ENCODE measurements at places on chromosomes 12 and 14. TPM values are rescaled to one million over a fixed set of nuclear protein-coding genes. Genes with fewer than 3 reads are reported as not detected.

DNA sequence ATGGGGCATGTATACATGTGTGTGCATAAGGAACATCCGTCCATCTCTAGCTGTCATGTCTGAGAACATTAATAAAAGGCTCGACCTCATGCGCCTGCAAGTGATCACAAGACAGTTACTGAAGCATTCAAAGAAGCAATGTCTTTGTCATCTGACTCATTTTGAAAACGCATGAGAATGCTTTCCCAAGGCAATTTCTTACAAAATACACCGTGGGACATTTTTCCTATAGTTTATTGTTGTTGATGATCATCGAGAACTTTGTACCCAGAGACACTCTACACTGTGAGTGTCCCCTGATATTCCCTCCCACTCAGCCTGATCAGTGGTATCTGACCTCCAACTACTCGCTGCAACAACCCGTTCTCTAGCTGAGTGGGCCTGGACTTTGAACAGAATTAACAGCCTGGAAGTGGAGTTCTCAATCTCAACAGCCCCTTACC, 68.1 kb downstream of the ETV6 start:
- no peak for DNase-seq

- DNase-seq, result no peak
Measured at GRCh38 chr12:108670066-108670631, 36.5 kb upstream of the SELPLG start.

DNA sequence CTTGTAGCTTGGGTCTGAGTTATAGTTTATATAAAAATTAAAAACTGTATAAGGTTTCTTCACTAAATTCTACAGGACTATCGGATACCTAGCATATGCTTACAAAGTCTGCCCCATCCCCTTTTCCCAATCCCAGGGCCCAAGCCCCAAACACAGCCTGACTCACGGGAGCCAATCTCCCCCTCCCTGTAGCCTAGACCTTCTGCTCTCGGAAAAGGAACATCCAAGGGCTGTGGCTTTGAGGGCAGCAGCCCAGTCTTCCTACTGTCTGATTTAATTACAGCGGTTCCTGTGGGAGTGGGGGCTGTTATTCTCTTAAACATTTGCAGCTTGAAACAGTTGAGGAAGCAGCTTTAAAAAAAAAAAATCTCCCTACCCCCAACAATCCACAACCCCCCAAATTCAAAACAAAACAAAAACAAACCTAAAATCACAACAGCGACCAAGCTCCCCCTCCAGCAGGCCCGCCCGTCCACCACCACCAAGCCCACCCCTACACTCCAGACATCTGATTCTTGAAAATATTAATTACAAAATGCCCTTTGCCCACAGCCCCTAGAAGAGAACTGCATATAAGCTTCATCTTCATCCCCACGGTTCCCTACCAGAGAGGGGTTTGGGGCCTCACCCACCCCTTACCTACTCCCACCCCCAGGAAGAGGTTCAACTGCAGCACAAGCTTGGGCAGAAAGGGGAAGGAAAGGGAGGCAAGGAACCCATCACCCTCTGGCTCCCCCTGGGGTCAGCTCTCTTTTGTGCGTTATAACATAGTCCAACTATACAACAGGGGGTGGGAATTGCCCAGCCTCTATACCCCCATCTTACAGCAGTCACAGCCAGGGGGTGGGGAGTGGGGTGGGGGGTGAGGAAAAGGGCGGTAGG, 1.1 kb upstream of the PRKAG1 start:
- DNase-seq, result no peak

DNA sequence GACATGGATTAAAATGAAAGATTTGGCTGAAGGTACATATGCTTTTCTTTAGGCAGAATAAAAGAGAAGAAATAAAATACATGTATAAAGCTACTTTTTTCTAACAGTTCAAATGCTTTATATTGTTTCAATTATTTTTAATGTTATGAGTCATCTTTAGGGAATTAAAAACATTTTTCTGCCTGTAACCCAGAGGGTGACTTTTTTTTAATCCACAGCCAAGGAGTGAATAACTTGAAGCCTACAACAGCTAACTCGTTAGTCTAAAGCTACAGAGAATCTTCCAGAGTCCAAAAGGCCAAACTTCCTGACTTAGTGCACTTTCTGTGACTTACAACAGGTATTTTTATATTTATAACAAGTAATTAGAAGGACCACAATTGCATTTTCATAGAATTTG, 151.6 kb downstream of the SEC23A start:
- no peak for DNase-seq

GRCh38 chr14:45716572-45716971, 463.6 kb upstream of the MIS18BP1 start:
- DNase-seq, result peak; percentile 1

- no peak for DNase-seq
Measured at GRCh38 chr12:4555804-4556203, 6.2 kb upstream of the DYRK4 start.

GRCh38 chr12:2311020-2311778, 258.4 kb downstream of the CACNA1C start:
- no peak for DNase-seq

DNA sequence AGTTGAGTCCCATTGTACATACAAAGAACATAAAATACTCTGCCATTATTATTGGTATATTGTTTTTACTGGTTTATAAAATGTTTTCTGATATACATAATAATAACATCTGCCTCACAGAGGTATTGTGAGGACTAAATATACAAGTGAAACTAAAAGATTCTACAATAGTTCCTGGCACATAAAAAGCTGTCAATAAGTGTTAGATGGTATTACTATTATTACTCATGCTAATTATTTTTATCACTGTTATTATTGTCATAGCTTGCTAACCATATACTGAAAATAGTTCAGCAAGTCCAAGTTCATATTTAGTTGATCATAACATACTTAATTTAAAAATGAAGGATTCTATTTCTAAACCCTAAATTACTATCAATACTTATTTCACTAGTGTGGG, 34.4 kb downstream of the BTG1 start:
- no peak for DNase-seq

GRCh38 chr14:96213871-96214465, 9.3 kb downstream of the BDKRB2 start:
- no peak for DNase-seq

GRCh38 chr12:25074954-25075353, 120.0 kb downstream of the DNAI7 start:
- no peak for DNase-seq

DNA sequence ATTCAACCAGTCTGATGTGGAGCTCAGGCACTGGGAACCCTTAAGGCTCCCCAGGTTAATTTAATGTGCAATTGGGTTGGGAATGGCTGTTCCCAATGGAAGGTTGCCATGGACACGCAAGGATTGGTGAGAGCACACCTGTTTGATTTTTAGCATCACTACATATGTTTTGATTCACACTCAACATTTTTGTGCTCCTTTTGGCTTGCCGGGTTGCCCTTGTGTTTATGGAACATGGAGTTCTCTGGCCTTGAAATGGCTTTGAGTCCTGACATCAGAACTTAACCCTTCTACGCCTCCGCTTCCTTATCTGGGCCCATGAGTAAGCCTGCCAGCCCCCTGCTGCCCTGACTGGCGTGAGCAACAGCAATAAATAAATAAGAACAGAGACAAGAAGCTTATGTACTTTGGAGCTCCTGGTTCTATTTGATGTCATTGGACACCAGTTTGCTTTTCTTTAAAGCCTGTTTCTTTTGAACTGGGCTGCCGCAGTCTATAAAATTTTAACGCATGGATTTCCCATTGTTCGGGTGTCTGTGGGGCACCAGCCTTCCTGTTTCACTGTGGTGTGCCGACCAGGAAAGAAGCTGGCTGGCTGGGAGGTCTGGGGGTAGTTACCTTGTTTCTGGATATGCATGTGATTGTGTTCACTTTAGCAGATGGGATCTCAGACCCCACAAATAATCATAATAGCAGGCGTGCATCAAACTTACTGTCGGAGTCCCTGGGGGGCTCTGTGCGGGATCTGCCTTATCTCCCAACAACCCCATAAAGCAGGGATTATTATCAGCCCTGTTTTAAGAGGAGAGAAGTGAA, 27.8 kb downstream of the TBX3 start:
- no peak for DNase-seq

Gene TMEM132D
- 0.19 TPM for total RNA-seq

Gene FOXN4
- total RNA-seq, result 1.3 TPM

Gene CLEC4D
- not detected for total RNA-seq

Gene ADAMTS20
- total RNA-seq, result 2.0 TPM

Gene GRIP1
- 38.4 TPM for total RNA-seq

Gene SLC6A12
- total RNA-seq, result 0.47 TPM

Gene P2RX7
- 0.12 TPM for total RNA-seq

Gene SLC7A7
- total RNA-seq, result 0.54 TPM

Gene YAF2
- total RNA-seq, result 33.6 TPM

Measured in neural crest cell (in vitro differentiated cells).